ENCODE measurements at places on chromosomes 12 and 14. TPM values are rescaled to one million over a fixed set of nuclear protein-coding genes. Genes with fewer than 3 reads are reported as not detected.

Gene APOF
- total RNA-seq: not detected

GRCh38 chr12:54041097-54041690, 8.3 kb downstream of the HOXC5 start:
- H3K4me1 ChIP-seq: no peaks in the 10 kb centered on the region
- no peak overlapping the region for H3K4me3 ChIP-seq
- no peak overlapping the region for H3K27ac ChIP-seq
- no peaks in the 10 kb centered on the region for H3K36me3 ChIP-seq
- peaks cover 7% of the 10 kb centered on the region for H3K27me3 ChIP-seq

DNA sequence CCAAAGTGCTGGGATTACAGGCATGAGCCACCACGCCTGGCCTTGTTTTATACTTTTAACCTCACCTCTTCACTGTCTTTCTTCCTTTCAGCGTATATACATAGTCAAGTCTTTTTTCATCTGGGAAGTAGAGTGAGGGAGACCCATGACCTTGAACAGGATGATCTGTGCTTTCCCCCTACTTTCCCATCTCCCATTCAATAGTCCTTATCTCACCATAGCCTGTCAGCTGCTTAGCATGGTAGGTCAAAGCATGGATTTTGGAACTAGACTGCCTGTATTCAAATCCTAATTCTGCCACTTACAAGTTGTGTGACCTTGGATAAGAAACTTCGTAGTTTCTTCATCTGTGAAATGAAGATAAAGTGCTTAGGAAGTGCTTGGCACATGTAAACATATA, 96.4 kb upstream of the MON2 start:
- no peak overlapping the region for H3K27ac ChIP-seq
- H3K27me3 ChIP-seq: no peaks in the 10 kb centered on the region
- H3K4me1 ChIP-seq: no peaks in the 10 kb centered on the region
- H3K4me3 ChIP-seq: no peak overlapping the region
- no peak for DNase-seq

DNA sequence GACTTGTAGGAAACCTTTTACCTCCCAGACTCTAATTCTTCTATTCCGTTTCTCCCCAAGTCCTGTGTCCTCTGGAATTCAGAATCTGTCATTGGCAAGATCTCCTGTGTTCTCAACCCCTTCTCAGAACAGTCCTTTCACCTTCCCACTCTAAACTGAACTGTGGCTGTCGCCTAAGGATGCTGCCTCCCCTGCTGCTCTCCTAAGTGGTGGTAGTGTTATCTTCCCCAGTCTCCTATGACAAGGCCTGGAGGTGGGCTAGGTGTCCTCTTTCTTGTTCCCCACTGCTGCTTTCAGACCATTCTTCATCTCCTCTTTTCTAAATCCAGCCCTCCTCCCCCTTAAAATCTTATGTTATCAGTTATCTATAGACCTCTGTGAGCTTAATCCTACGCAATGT, 397.4 kb downstream of the RAD51B start:
- no peak overlapping the region for H3K27ac ChIP-seq
- H3K36me3 ChIP-seq: no peaks in the 10 kb centered on the region
- H3K4me3 ChIP-seq: no peak overlapping the region
- no peaks in the 10 kb centered on the region for H3K27me3 ChIP-seq
- DNase-seq: no peak

GRCh38 chr12:76432733-76433132, 84.5 kb upstream of the BBS10 start:
- no peaks in the 10 kb centered on the region for H3K27me3 ChIP-seq
- H3K4me1 ChIP-seq: no peaks in the 10 kb centered on the region
- no peak overlapping the region for H3K27ac ChIP-seq
- DNase-seq: no peak

Gene PTGDR
- total RNA-seq: not detected

GRCh38 chr14:94451091-94451771, 1.4 kb downstream of the SERPINA11 start:
- H3K27me3 ChIP-seq: peaks cover 1% of the 10 kb centered on the region
- H3K4me1 ChIP-seq: no peaks in the 10 kb centered on the region
- no peak overlapping the region for H3K4me3 ChIP-seq
- no peak for DNase-seq
- no peak overlapping the region for H3K27ac ChIP-seq
- no peaks in the 10 kb centered on the region for H3K36me3 ChIP-seq

- H3K4me1 ChIP-seq: no peaks in the 10 kb centered on the region
- DNase-seq: no peak
- peaks cover 4% of the 10 kb centered on the region for H3K27me3 ChIP-seq
Measured at GRCh38 chr12:9064815-9065606, 50.7 kb downstream of the A2M start.

DNA sequence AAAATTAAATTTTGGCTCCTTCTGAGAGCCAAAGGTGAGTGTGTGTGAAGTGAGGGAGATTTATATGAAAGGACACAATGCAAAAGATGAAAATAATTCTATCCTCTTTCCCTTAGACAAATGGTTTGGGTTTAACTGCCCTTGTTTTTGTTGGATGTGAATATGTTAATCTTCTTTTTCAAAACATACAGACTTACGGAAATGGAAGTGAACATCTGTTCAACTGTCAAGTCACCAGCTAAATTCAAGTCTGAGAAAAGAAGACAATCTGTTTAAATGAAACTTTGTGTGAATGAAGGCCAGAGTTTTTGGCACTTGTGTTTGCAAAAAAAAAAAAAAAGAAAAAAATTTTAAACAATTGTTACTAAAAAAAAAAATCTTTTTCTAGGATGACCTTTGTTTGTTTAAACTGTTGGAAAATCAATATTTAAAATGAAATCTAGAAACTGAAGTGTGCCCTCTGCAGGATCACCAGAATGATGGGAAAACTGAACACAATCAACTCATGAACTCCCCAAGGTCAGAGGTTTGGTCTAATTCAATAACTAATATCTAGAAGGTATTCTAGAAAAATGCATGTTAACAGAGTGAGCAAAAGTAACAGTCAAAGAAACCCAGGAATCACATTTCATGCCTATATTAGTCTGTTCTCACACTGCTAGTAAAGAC, 448.8 kb downstream of the FLRT2 start:
- H3K36me3 ChIP-seq: no peaks in the 10 kb centered on the region
- no peak overlapping the region for H3K4me3 ChIP-seq
- no peaks in the 10 kb centered on the region for H3K4me1 ChIP-seq
- no peaks in the 10 kb centered on the region for H3K27me3 ChIP-seq

GRCh38 chr12:80299219-80299618, 144.8 kb upstream of the PTPRQ start:
- peak; percentile 52 for DNase-seq
- H3K36me3 ChIP-seq: no peaks in the 10 kb centered on the region
- peaks cover 31% of the 10 kb centered on the region for H3K4me1 ChIP-seq
- peak overlapping the region; percentile 67 for H3K27ac ChIP-seq
- H3K27me3 ChIP-seq: no peaks in the 10 kb centered on the region

Gene LGMN
- total RNA-seq: 3.5 TPM

DNA sequence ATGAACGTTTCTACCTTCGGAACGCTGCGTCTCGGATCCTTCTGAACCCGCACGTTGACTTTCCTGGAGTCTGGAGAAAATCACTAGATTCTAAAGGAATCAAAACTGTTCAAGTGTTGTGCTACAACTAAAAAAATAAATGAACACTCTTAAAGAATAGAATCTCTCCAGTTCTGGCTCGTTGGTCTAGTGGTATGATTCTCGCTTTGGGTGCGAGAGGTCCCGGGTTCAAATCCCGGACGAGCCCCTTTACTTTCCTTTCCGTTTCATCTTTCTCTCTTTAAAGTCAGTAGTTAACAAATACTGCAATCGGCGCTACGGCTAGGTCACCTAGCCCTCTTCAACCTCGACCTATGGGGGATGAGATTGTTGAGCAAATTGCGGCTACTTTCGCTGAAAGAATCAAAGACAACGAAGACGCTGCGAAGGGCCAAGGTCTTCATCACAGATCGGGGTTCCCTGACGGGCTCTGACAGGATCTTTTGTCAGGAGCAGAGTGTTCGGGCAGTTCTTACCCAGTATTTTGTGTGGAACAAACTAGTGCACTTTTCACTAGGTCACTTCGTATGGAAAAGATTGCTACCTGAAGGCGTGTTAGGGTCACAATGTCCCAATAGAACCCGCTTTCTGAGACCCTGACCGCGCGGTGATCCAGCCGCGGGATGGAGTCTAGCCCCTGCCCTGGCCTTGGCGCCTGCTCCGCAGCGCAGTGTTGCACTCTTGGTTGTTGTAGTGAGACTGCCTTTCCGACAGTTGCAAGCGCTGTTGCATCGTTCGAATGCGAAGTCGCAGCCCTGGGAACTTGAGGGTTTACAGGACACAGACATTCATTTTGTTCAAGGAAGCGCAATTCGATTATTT, 8.4 kb downstream of the OR6S1 start:
- peak overlapping the region; percentile 88 for H3K4me3 ChIP-seq
- DNase-seq: peak; percentile 76
- H3K27ac ChIP-seq: no peak overlapping the region
- peaks cover 7% of the 10 kb centered on the region for H3K4me1 ChIP-seq
- H3K27me3 ChIP-seq: peaks cover 2% of the 10 kb centered on the region
- no peaks in the 10 kb centered on the region for H3K36me3 ChIP-seq

DNA sequence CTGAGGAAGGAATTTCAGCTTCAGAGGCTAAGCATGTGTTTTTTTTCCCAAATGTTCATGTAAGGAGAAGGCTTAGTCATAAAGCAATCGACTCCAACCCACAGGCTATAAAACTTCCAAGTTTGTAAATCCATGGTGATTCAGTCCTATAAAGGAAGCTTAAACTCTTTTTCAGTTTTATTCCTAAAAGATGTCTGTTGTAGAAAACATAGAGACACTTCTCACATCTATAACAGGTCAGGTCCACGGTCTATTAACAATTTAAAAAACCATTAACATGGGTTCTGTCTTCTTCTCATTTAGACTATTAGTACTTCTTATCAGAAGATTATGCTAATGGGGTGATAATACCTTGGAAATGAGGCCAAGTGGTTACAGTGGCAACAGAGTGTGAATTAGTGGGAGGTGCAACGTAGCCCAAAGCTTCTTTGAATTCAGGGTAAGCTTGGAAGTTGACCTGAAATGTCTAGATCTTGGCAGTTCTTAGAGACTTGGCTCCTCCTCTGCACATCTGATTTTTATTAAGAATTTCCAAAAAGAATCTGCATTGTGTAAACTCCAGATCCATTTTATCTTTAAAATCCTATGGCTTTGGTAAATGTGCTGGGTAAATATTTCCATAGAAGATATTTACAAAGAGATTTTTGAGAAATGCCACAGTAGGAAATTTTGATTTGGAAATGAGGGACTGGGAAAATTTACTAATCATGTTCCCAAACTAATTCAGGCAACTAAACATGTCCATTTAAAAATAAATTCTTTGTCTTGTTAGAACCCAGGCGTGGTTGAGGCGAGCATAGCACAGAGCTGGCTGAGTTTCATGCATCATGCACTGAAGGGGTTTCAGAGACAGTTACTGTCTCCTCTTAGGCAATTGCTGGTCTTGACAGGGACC, 86.4 kb downstream of the EML1 start:
- no peak for DNase-seq
- H3K27me3 ChIP-seq: peaks cover 3% of the 10 kb centered on the region
- no peaks in the 10 kb centered on the region for H3K4me1 ChIP-seq
- no peak overlapping the region for H3K27ac ChIP-seq

GRCh38 chr12:43332977-43333640, 218.9 kb downstream of the ADAMTS20 start:
- no peaks in the 10 kb centered on the region for H3K36me3 ChIP-seq
- H3K27me3 ChIP-seq: no peaks in the 10 kb centered on the region
- DNase-seq: no peak
- peaks cover 11% of the 10 kb centered on the region for H3K4me1 ChIP-seq

DNA sequence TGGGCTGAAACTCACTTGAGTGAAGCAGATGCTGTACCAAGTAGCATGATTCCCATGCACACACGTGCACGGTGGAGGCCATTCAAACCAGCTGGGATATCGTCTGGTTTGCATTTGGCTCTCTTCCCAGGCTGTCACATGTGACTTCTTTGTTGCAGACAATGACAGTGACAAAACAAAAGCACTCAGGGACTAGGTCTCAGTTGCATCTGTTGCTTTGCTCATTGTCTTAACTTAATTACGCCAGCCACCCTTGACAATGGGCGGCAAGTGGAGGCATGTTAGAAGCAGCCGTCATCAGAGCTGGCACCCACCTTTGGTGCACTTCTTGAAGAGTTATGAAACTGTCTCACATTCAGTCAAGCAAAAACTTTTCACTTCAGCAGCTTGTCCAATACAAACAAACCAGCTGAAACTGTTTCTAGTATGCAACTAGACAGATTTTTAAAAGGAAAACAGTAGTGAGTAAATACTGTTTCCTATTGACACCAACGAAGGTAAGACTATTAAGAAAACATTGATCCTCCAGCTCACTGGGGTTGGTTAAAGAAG, 74.3 kb downstream of the IGF1 start:
- no peaks in the 10 kb centered on the region for H3K36me3 ChIP-seq
- no peaks in the 10 kb centered on the region for H3K27me3 ChIP-seq
- peaks cover 5% of the 10 kb centered on the region for H3K4me1 ChIP-seq
- no peak overlapping the region for H3K4me3 ChIP-seq
- H3K27ac ChIP-seq: no peak overlapping the region

GRCh38 chr12:2009623-2010022, 5.4 kb upstream of the DCP1B start:
- no peaks in the 10 kb centered on the region for H3K36me3 ChIP-seq
- no peak for DNase-seq
- H3K4me3 ChIP-seq: no peak overlapping the region
- no peaks in the 10 kb centered on the region for H3K4me1 ChIP-seq
- H3K27ac ChIP-seq: no peak overlapping the region

DNA sequence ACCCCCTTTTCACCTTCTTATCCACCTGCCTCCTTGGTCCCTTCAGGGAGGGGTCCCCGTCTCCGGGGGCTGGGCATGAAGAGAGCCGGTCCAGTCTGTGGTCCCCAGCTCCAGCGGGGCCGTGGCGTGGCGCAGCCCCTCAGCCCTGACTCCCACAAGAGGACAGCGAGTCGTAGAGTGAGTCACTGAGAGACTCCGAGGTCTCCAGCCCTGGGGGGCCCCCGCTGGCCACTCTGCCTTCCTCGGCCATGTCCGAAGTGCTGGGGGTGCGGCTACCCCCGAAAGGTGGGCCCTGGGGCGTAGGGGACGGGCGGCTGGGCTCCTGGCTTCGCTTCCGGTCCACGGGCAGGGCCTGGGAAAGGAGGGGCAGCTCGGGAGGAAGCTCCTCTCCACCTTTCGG, 36.5 kb downstream of the NCKAP5L start:
- no peaks in the 10 kb centered on the region for H3K4me1 ChIP-seq
- peaks cover 1% of the 10 kb centered on the region for H3K36me3 ChIP-seq
- H3K4me3 ChIP-seq: no peak overlapping the region
- no peak for DNase-seq

Gene CLEC4E
- total RNA-seq: not detected

- no peak for DNase-seq
- no peak overlapping the region for H3K27ac ChIP-seq
Measured at GRCh38 chr14:35999294-35999693, 173.2 kb downstream of the BRMS1L start.

GRCh38 chr14:74240794-74241651, 1.8 kb downstream of the VSX2 start:
- DNase-seq: no peak
- no peak overlapping the region for H3K27ac ChIP-seq
- H3K4me3 ChIP-seq: no peak overlapping the region
- no peaks in the 10 kb centered on the region for H3K36me3 ChIP-seq
- no peaks in the 10 kb centered on the region for H3K4me1 ChIP-seq
- H3K27me3 ChIP-seq: peaks cover 38% of the 10 kb centered on the region
